ENCODE measurements at places on chromosomes 13 and 19.

GRCh38 chr13:30346789-30347167 is 39.4 kb upstream of the KATNAL1 start:
- no peak for DNase-seq

DNA sequence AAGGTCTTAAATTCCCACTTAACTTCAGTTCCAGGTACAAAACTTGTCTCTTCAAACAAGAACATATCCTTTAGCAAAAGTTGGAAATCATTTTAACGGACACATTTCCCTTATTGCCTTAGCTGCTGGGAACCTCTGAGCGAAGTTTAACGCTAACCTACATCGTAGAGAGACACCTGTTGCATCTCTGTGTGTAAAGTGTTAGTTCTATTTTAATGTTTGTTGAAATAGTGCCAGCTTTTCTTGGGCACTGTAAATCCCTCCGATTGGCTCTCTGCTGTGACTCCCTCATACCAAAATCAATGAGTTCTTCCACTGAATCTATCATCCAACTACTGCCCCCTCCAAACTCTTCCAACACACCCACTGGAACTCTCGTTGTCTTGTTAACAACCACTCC is 2.3 kb upstream of the HIF3A start:
- DNase-seq = no peak

- no peak for DNase-seq
Measured at GRCh38 chr19:38201731-38202130, 22.3 kb downstream of the DPF1 start.

DNA sequence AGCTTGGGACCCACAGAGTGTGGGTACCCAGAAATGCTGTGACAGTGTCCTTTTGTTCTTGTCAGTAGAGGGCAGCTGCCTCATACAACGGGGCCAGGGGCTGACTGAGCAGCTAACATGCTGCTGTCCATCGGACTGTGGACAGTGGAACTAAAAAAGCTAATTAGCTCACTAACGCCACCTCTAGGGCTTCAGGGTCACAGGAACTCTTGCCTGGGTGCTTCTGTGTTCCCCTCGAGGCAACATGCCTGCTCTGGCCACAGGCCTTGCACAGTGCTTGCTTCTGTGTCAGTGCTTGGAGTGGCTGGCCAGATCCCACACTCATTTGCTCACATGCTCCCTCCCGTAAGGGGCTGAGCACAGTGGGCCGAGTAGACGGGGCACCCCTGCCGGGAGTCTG is 377.0 kb downstream of the OLFM4 start:
- DNase-seq = no peak

GRCh38 chr13:33518452-33518851 is 232.9 kb upstream of the STARD13 start:
- DNase-seq = no peak

DNA sequence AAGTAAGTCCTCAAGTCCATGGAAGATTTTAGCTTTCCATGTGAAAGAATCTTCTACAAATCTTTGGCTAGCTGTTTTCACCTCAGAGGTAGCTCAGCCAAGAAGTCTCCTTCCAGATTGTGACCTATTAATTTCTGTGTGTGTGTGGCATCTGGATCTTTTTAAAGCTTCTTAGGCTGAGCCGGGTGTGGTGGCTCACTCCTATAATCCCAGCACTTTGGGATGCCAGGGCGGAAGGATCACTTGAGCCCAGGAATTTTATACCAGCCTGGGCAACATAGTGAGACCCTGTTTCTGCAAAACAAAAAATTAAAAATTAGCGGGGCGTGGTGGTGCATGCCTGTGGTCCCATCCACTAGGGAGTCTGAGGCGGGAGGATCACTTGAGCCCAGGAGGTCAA is 13.4 kb upstream of the SLC44A2 start:
- DNase-seq = no peak

- peak; percentile 55 for DNase-seq
Measured at GRCh38 chr13:36453516-36453915, 21.2 kb downstream of the CCNA1 start.

All from astrocyte of the hippocampus (primary cell).